Renal pelvis (tissue), 12 donors: ENCODE measurements at places on chromosomes 3 and 15. TPM values are rescaled to one million over a fixed set of nuclear protein-coding genes. Genes with fewer than 3 reads are reported as not detected.

The IL17RC gene
- polyA plus RNA-seq: 44.8 TPM

The CASR gene
- 23.5 TPM for polyA plus RNA-seq

The SLC22A13 gene
- 6.1 TPM for polyA plus RNA-seq

The SQOR gene
- polyA plus RNA-seq: 23.9 TPM

The TTC23 gene
- polyA plus RNA-seq: 29.1 TPM

The BLM gene
- 13.5 TPM for polyA plus RNA-seq

The ARNT2 gene
- 65.8 TPM for polyA plus RNA-seq

The MESP1 gene
- polyA plus RNA-seq: 1.3 TPM

The ACKR4 gene
- 3.1 TPM for polyA plus RNA-seq

The CHRM5 gene
- 0.19 TPM for polyA plus RNA-seq

The UROC1 gene
- polyA plus RNA-seq: 0.19 TPM

The TMC3 gene
- 0.24 TPM for polyA plus RNA-seq

The SLC28A1 gene
- 10.7 TPM for polyA plus RNA-seq

The TNK2 gene
- polyA plus RNA-seq: 45.3 TPM

The PLXNA1 gene
- polyA plus RNA-seq: 31.8 TPM

The REC114 gene
- polyA plus RNA-seq: 0.55 TPM

The MANF gene
- 136 TPM for polyA plus RNA-seq

The GOLGA6B gene
- 0.17 TPM for polyA plus RNA-seq

The VEPH1 gene
- 46.2 TPM for polyA plus RNA-seq

The CRYGS gene
- polyA plus RNA-seq: 13.0 TPM

The CCDC13 gene
- polyA plus RNA-seq: 3.9 TPM

The NANOGP8 gene
- 0.69 TPM for polyA plus RNA-seq

The DPPA2 gene
- 0.92 TPM for polyA plus RNA-seq

The LRRC34 gene
- polyA plus RNA-seq: 14.0 TPM

The SEMA3B gene
- 122 TPM for polyA plus RNA-seq

The CILP gene
- 3.4 TPM for polyA plus RNA-seq

The LRTM1 gene
- 0.10 TPM for polyA plus RNA-seq

The DCP1A gene
- 30.9 TPM for polyA plus RNA-seq

The ZNF662 gene
- polyA plus RNA-seq: 21.0 TPM

The KBTBD13 gene
- polyA plus RNA-seq: 0.09 TPM

The C3orf49 gene
- 1.2 TPM for polyA plus RNA-seq

The HHATL gene
- polyA plus RNA-seq: 1.3 TPM

The DHX30 gene
- 71.1 TPM for polyA plus RNA-seq

The SEMA5B gene
- polyA plus RNA-seq: 30.7 TPM

The MEGF11 gene
- 2.6 TPM for polyA plus RNA-seq

The FBXO40 gene
- polyA plus RNA-seq: 0.03 TPM

The VWA5B2 gene
- 2.5 TPM for polyA plus RNA-seq

The NAA50 gene
- polyA plus RNA-seq: 132 TPM

The CCR8 gene
- not detected for polyA plus RNA-seq

The ATR gene
- 22.9 TPM for polyA plus RNA-seq

The CLDN16 gene
- 28.6 TPM for polyA plus RNA-seq

The CD80 gene
- polyA plus RNA-seq: 0.42 TPM

The P2RY1 gene
- polyA plus RNA-seq: 2.8 TPM

The RASL12 gene
- 6.2 TPM for polyA plus RNA-seq

The KIF23 gene
- 38.7 TPM for polyA plus RNA-seq

The SENP8 gene
- 6.5 TPM for polyA plus RNA-seq

The RASA2 gene
- polyA plus RNA-seq: 17.4 TPM

The ACAN gene
- polyA plus RNA-seq: 3.0 TPM

The OXSM gene
- polyA plus RNA-seq: 24.2 TPM

The LRRC3B gene
- polyA plus RNA-seq: 1.9 TPM

The RGMA gene
- 7.3 TPM for polyA plus RNA-seq

The CAMK2N2 gene
- polyA plus RNA-seq: not detected

The GOLGA8S gene
- 1.6 TPM for polyA plus RNA-seq

The PLA2G4D gene
- polyA plus RNA-seq: 0.22 TPM

The SGO1 gene
- polyA plus RNA-seq: 9.8 TPM

The TSPAN3 gene
- polyA plus RNA-seq: 445 TPM

The RTP1 gene
- not detected for polyA plus RNA-seq

The USP8 gene
- 57.2 TPM for polyA plus RNA-seq

The TMEM207 gene
- polyA plus RNA-seq: 24.0 TPM

The RARRES1 gene
- polyA plus RNA-seq: 9.5 TPM
